ENCODE measurements at places on chromosomes 2 and 18. TPM values are rescaled to one million over a fixed set of nuclear protein-coding genes. Genes with fewer than 3 reads are reported as not detected.

The SNRPD1 gene
- total RNA-seq = 114 TPM

DNA sequence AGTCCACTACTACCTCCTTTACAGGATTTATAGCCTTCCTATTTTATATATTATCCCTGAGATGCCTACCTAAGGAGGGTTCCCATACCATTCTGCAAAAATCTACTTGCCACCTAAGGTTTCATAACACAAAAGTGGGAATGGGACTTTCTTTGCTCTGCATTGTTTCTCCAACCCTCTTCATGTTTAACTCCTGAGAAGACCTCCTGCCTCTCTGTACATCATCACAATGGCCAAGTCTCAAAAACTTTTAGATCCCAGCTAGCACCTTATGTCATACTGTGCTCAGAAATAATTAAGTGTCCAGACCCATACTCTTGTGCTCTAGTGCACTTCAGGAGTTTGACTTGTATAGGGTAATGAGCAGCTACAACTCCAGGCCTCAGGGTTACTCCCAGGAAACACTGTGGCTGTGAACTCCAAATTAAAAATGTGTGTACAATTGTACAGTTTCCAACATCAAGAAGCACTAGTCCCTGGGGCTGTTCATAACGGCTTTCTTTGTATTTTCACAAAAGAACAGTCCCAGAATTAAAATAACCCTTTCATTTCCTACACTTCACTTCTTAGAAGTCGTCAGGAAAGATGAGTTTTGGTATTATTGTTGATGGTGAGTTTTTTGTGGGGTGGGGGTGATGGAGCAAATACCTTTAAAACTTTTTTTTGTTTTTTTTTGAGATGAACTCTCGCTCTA is 39.4 kb downstream of the METAP1D start:
- DNase-seq = no peak

- DNase-seq = no peak
Measured at GRCh38 chr18:63254716-63255399, 64.7 kb downstream of the BCL2 start.

The DSG1 gene
- total RNA-seq = not detected

GRCh38 chr2:31765078-31765945 is 184.6 kb upstream of the SRD5A2 start:
- no peak for DNase-seq

GRCh38 chr2:104851291-104852089 is 2.4 kb upstream of the POU3F3 start:
- no peak for DNase-seq

DNA sequence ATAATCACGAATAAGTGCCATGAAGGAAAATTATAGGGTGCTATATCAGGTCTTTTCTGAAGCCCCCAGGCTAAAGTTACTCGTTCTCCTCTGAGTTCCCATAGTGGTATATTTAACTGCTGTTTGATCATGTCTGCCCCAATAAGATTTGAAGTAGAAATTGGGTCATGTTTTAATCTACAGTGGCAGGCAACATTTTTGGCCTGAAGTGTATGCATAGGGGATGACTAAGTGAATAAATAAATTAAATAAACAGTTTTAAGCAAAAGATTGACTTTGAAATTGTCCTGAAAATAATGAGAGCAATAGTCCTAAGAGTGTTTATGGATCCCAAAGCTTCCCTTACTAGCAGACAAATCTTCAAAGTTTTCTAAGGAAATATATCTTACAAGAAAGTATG is 500.9 kb downstream of the TNS1 start:
- no peak for DNase-seq

GRCh38 chr2:227703961-227704360 is 13.9 kb downstream of the SLC19A3 start:
- DNase-seq = no peak

The PHLPP1 gene
- total RNA-seq = 18.3 TPM

DNA sequence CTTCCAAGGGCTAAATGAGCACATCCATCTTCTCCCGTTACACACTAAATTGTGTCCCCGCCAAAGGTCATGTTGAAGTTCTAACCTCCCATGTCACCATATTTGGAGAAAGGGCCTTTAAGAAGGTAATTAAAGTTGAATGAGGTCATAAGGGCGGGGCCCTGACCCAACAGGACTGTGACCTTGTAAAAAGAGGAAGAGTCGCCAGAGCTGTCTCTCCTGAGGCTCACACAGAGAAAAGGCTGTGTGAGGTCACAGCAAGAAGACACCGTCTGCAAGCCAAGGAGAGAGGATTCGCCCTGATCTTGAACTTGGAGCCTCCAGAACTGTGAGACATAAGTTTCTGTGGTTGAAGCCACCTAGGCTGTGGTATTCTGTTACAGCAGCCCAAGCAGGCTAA is 24.1 kb downstream of the TRABD2A start:
- DNase-seq = peak; percentile 57

The ZAP70 gene
- total RNA-seq = 286 TPM

The RPRM gene
- total RNA-seq = not detected

- DNase-seq = no peak
Measured at GRCh38 chr2:161599842-161600241, 24.4 kb upstream of the SLC4A10 start.

DNA sequence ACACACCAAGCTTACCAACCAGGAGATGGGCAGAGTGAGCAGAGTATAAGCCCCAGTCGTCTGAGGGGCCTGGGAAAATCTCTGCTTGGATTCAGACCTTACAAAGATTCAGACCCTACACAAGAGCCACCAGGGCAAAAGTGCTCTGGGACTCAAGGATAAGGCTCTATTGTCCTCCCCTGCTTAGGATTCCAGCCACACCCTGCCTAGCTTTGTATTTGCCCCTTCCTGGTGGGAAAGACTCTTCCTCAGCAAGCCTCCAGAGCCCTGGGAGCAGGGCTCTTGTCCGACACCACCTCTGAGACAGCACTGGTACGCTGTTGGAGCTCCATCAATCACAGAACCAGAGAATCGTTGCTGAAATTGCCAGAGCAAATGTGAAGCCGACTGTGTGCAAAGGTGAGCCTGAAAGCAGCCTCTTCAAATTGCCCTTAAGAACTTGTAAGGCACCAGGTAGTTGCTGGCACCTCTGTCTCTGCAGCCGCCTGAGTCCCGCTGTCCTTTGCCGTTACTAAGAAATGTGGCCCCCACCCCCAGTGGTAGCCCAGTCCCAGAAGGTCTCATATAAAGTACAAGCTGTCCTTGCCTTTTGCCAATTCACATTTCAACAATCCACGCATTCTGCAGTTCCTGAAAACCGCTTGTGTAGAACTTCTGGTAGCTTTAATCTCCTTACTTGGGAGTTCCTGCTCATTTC is 148.7 kb downstream of the CTIF start:
- DNase-seq = no peak

DNA sequence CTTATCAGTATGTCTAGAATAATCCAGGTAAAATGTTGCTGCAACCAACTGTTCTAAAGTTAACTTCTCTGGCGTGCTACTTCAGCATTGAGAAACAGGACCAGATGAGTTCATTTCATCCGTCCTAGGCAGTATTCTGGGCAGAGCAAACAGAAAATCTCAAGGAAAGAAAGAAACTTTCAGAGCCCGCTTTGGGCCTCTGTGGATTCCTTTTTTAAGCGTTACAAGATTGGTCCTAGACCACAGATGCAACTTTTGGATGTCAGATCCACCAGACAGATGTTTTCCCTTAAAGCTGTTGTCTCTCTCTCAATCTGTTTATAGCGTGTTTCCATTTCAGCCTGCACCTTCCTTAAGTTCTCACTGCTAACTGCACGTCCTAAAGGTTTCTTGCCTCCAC is 75.0 kb downstream of the BCL2 start:
- no peak for DNase-seq

GRCh38 chr2:37315364-37315763 is 9.3 kb downstream of the PRKD3 start:
- no peak for DNase-seq

DNA sequence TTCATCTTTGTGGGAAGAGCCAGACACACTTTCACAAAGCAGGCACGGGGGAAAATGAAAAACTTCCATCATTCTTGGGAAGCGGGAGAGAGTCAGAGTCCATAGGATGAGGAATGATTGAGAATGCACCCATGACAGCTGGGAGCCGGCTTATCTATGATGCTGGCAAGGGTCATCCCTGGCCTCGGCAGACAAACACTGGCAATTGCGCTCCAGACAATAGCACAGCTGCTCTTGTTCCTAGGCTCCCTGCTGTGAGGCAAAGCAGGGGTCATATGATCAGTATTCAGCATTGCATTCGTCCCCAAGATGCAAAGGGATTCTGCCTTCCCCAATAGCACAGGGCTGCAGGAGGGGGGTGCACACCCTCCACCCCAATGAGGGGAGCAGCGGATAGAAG is 33.0 kb downstream of the CYRIA start:
- no peak for DNase-seq

GRCh38 chr2:137693534-137693933 is 270.7 kb upstream of the HNMT start:
- no peak for DNase-seq

DNA sequence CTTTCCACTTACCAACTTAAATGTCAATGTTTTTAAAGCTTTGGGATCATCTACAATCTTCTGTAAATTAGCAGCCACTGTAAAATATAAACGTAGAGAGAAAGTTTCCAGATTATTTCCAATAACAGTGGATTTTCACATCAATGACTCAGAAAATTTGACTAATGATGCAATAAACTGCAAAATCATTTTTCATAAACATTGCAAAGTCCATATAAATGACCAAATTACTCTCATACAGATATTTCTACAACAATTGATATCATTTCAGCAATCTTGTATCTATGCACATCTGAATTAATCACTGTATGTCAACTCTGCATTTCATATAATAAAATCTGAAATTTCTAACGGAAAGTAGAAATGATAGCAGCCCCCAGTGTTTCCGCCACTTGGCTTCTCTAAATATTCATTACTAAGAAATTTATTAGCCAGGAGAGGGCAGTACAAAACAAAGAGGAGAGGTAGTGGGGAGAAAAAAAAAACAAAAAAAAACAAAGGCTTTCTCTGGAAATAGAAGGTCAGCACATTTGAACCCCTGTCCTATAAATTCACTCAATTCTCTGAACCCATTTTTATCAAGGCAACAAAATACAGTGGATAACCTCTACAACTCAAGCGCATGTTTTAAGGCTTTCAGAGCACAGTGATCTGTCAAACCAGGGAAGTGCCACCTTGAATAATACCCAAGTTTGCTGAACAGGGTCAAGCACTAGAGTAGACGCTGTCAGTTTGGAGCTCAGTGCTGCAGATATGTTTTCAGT is 282.6 kb downstream of the STK39 start:
- no peak for DNase-seq

The LIMS4 gene
- 0.77 TPM for total RNA-seq

The FNDC4 gene
- total RNA-seq = 0.14 TPM

The CRYBA2 gene
- total RNA-seq = not detected

The KYNU gene
- not detected for total RNA-seq

DNA sequence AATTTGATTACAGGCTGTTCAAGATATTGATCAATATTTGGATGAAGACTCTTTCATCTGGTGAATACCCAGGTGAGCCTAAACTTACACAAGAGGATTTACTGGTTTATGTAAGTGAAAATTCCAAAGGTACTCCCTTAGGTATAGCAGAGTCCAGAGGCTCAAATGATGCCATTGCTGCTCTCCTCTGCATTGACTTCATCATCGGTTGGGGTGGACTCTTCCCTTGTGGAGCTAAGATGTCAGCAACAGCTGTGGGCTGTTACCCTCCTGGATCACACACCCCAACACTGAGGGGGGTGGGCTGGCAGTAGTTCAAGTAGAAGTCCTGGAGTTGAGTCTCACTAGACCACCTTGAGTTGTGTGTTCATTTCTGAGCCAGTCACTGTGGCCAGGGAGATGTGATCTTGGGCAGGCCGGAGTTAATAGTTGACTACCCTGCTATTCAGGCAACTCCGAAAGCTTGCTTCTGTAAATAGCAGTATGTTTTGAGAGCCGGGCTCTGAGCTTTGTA is 236.9 kb downstream of the PTPRM start:
- no peak for DNase-seq

DNA sequence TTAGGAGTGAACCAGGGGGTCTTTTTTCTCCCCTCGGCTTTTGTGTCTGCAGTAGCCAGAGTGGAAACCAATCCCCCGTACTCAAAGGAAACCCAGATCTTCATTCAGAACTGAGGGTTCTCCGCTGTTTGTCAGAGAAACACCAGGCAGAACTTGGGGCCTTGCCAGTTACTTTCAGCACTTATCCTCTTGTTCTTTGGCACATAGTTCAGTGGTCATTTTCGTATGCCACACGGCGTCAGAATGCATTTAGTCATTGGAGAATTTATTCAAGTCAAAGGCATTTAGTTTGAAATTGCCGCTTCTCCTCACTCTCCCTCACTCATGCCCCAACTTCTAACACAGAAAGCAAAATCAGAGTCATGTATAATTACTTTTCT is 102.9 kb downstream of the CABLES1 start:
- no peak for DNase-seq

The ANKRD62 gene
- not detected for total RNA-seq

All from activated CD8-positive, alpha-beta memory T cell treated with anti-CD3 and anti-CD28 coated beads, Interleukin-2, amount 10 ng/mL, durations not matched to agents 7 days and 5 days (primary cell).